ENCODE measurements at places on chromosomes 4 and X.

DNA sequence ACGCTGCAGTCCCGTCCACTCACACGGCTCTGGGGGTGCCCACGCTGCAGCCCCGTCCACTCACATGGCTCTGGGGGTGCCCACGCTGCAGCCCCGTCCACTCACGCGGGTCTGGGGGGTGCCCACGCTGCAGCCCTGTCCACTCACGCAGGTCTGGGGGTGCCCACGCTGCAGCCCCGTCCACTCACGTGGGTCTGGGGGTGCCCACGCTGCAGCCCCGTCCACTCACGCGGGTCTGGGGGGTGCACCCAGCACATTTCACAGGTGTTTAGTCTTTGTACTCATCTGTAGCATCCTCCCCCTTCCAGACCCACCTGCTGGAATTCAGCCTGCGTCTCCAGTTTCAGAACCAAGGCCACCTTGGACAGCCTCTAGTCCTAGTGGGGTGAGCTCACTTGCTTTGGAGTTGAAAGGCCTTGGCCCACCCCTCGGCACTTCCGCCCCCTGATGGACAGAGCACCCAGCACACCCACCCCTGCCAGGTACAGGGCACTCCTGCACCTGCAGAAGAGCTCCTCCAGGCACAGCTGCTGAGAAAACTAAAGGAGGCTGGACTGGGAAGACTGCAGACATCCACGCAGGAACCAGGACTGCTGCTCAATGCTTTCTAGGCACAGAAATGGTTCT, 73.0 kb downstream of the ABLIM2 start:
- no peak for DNase-seq

GRCh38 chrX:124395145-124395880, 49.0 kb downstream of the SH2D1A start:
- DNase-seq: no peak

DNA sequence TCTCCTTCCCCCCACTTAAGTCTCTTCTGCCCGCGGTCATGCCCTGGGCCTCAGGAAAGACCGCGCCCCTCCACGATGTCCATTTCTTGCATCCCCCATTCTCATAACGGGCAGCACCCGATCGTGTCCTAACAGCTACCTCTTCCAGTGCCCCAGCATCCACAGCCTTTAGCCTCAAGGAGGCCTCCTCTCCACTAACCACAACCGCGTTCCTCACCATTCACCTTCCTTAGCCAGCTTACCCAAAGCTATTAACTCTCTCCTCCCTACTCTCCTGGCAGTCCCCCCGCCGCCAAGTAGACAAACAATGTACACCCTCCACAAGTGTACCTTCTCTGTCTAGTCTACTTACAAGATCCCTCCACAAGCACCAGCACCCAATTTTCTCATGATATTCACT, 58.6 kb upstream of the PAGE5 start:
- no peak for DNase-seq

DNA sequence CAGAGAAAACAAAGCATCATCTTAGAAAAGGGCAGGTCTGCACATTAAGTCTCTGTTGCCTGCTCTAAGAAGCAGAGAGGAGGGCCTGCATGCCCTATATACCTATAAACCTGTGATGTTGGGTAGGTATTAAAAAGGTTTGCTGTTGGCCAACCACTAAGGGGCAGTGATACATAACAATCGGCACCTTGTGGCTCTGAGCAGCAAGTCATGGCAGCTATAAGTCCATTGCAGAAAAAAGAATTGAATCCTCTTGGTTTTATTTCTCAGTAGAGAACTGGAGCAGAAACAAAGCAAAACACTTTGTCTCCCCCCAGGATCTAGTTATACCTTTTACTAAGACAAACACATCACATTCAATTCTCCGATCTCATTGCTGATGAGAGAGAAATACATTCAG, 1364.4 kb downstream of the STIM2 start:
- no peak for DNase-seq

DNA sequence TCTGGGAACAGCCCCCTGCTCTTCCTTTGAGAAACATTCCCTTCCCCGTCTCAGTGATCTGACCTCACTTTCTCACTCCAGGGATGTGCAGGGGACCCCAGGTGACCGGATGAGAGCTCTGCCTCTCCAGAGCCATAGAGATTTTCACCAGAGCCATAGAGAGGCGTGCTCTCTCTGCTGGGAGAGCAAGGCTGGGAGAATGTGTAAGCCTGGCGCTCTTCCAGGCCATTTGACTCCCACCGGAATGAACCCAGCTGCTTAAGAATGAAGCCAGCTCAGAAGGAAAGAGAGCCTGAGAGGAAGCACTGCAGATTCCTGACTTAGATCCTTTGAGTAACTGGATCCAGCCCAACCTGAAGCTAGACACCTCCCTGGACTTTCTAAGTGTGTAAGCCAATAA, 106.4 kb downstream of the DHX15 start:
- DNase-seq: no peak

GRCh38 chrX:50877310-50877709, 33.2 kb upstream of the BMP15 start:
- no peak for DNase-seq

DNA sequence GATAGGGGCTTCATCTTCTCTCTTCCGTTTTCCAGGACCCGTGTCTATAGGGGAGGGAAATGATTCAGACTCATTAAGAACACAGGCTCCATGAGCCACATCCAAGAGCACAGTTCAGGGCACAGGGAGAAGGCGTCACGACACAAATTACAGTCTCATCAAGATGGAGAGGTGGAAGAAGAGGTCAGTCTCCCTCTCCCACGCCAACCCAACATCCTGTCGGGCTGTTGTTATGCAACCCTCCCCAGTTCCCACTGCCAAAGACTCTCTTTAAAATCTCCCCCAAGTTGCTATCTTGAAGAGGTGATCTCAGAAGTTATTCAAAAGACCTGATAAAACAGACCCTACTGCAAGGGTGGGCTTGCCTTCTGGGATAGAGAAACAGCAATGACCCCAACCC, 12.6 kb downstream of the ZMYM3 start:
- DNase-seq: no peak

All from stimulated activated CD8-positive, alpha-beta memory T cell treated with anti-CD3 and anti-CD28 coated beads, Interleukin-4, amount 100 ng/mL, for 1 hour (primary cell).